ENCODE measurements at places on chromosomes 12 and 14. TPM values are rescaled to one million over a fixed set of nuclear protein-coding genes. Genes with fewer than 3 reads are reported as not detected.

The EML5 gene
- 0.96 TPM for total RNA-seq

GRCh38 chr12:3617565-3617964 lies 126.6 kb downstream of the PRMT8 start:
- DNase-seq: no peak

DNA sequence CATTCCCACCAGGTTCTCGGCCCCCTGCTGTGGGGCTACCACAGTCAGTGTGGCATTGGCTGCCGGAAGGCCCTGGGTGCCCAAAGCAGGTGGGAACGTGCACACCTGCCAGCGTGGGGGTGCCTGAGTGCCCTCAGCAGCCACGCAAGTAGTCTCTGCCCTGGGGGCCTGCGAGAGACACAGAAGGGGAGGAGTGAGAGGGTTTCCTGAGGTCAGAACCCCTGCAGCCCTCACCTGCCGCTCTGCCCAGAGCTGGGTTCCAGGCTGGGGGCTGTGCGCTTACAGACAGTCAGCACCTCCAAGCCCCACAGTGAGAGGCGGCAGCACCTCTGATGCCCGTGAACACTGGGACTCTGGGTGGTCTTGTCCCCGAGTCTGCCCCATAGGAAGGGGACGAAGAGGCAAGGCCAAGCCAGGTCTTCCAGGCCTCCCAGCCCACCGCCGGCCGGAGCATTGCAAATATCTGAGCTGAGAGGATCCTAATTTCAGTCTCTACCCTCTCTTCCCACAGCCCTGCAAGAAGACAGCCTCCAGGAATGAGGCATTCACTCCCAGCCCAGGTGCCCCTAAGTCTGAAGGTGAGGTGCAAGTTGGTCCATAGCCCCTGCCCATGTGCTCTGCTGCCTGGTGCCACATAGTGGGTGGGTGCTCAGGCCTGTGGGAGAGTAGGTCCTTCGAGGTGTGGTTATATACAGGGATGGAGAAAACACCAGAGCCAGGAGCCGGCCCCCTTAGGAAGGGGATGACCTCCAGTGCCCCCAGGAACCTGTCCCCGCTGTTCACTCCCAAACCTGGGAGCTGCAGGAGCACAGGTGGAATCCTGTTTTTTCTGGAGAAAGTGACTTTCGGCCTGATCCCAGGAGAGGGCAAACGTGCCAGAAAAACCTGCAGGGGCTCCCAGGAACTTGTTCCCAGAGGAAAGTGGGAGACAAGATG lies 291.1 kb upstream of the RTL1 start:
- no peak for DNase-seq

DNA sequence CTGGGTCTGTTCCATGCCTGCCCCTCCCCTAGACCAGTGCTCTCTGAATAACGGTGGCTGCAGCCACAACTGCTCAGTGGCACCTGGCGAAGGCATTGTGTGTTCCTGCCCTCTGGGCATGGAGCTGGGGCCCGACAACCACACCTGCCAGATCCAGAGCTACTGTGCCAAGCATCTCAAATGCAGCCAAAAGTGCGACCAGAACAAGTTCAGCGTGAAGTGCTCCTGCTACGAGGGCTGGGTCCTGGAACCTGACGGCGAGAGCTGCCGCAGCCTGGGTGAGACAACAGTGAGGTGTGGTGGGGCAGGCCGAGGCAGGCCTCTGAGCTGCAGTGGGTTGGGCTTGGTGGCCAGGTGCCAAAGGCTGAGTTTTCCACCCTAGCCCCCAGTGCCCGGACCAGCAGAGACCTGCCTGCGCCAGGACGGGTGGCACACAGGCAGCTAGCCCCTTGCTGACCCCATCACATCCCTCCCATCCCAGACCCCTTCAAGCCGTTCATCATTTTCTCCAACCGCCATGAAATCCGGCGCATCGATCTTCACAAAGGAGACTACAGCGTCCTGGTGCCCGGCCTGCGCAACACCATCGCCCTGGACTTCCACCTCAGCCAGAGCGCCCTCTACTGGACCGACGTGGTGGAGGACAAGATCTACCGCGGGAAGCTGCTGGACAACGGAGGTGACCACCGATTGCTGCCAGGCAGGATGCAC lies 28.2 kb upstream of the LRP1-AS start:
- DNase-seq: peak; percentile 86

The SLC15A5 gene
- total RNA-seq: not detected

DNA sequence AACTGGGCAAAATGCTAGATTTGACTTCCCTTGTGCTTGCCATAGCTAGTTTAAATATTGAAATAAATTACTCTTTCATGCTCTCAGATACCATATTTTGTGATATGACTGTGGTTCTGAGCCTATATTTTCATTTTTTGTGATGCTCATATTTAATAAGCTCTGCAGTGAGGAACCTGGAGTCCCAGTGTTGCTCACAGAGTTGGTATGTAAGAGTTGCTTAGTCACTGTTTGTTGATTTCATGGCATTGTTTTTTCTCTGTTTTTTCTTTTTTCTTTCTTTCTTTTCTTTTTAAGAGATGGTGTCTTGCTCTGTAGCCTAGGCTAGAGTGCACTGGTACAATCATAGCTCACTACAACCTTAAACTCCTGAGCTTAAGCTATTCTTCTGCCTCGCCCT lies 750.5 kb upstream of the TMEM132C start:
- DNase-seq: no peak

The GUCY2C gene
- total RNA-seq: not detected

DNA sequence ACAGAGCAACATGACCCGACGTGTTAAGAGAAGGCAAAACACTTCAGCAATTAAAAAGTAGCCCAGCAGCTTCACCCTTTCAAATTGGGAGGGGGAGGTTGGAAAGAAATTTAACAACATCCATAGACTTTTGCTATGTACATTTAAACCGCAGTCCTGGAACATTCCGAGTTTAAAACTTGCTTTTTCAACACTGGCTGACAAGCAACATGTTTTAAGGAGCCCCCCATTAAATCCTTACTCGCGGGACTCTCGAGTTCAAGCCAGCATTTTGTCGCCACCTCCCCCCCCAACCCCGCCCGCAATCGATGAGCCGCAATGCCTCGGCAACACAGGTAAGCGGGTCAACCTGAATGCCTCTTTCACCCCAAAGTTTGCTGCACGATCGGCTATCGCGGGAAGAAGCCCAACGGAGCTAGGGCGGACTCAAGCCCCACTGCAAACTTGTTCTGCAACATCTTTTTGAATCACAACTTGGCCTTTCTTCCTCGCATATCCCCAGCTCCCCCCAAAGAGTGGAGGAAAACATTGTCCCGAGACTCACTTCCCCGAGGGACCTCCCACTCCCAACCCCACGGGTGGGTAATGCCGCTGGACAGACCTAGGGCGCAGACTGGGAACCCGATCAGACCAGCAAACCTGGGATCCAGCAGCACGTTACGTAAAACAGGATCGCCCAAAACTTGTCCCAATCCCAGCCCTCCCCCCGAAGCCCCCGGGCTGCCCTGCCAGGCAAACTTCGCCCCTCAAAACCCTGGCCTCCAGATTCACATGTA lies 777 bp downstream of the ZFP36L1 start:
- peak; percentile 34 for DNase-seq

GRCh38 chr12:97380440-97380839 lies 82.2 kb upstream of the RMST start:
- DNase-seq: no peak

The TPPP2 gene
- not detected for total RNA-seq

The OR4K15 gene
- not detected for total RNA-seq

- no peak for DNase-seq
These were observed 71.9 kb upstream of the DDX11 start for GRCh38 chr12:31001581-31002360.

DNA sequence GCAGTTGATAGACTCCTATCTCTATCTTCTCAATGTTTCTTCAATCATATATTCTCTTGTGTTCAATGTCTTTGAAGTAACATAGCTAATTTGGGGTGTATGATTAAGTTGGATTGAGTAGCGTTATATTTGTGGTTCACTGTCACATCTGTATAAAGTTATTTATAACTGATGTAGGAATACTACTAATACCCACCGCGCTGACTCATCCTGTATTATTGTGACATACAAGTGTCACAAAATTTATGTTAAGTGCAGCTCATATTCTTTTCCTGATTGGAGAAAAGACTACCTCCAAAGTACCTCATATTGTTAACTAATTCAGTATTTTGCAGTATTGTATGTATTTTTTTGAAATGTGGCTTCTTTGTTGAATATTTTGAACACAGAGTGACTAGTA lies 940.8 kb downstream of the SLC6A15 start:
- no peak for DNase-seq

DNA sequence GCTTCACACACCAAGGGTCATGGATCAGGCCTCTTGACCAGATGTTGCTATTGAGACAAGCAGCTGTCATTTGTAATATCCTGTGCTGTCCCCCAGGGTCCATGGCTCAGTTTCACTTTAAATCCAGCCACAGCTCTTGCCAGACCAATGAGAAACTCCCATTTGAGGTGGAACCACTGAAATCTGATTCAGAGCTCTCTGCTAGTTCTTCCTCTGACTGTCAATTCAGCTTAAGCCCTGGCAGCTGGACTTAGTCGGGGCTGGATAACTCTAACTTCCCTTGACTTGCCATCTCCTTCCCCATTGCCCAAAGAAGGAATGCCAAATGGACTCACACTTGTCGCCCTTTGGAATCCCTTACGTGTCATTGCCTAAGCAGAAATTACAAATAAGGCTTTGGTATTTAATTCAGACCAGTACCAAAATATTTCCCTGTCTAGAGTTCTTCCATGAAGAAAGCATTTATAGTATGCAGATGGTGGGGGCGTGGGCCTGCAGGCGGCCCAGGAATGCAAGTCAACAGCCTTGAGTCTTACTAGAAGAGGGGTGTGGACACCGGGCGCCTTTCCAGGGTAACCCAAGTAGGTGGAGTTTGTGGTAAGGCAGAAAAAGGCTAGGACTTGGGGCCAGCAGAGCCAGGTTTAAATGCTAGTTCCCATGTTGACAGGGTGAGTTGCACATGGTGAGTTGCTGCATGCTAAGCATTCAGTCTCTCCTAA lies 96.9 kb upstream of the TMPO start:
- peak; percentile 82 for DNase-seq

The SYCP3 gene
- total RNA-seq: not detected

- no peak for DNase-seq
These were observed 212.9 kb upstream of the HMGA2 start for GRCh38 chr12:65611396-65611795.

DNA sequence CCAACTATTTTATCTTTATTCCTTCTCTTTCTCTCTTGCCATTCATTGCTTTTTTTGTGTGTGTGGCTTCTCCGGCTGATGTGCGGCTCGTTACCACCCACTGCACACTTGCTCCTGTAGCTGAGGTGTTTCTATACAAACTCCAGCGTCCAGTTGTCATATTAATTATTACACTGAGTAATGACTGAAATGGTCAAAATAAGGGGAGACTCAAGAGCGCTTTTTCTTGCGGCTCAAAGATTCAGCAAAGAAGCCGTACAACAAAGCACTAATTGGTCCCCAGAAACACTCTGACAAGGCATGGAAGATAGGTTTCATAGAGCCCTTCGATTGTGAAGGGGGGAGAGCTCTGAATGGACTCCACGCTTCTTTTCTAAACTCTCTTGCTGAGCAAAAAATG lies 5.6 kb upstream of the ASCL1 start:
- no peak for DNase-seq

DNA sequence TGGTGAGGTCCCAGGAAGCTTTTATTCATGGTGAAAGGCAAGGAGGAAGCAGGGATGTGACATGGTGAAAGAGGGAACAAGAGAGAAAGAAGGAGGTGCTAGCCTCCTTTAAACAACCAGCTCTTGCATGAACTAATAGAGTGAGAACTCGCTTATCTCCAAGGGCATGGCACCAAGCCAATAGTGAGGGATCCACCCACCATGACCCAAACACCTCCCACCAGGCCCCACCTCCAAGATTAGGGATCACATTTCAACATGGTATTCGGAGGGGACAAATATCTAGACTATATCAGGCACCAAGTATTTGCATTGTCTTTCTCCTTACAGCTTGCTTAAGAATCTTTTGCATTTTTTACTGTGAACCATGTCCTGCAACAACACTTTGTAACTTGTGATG lies 91.9 kb upstream of the DHRS4 start:
- DNase-seq: no peak

The ANP32D gene
- not detected for total RNA-seq

The GYS2 gene
- total RNA-seq: 11.4 TPM

The ASCL1 gene
- 0.15 TPM for total RNA-seq

The NR1H4 gene
- total RNA-seq: not detected

The GPRC5D gene
- total RNA-seq: not detected

The CARMIL3 gene
- total RNA-seq: 0.16 TPM

DNA sequence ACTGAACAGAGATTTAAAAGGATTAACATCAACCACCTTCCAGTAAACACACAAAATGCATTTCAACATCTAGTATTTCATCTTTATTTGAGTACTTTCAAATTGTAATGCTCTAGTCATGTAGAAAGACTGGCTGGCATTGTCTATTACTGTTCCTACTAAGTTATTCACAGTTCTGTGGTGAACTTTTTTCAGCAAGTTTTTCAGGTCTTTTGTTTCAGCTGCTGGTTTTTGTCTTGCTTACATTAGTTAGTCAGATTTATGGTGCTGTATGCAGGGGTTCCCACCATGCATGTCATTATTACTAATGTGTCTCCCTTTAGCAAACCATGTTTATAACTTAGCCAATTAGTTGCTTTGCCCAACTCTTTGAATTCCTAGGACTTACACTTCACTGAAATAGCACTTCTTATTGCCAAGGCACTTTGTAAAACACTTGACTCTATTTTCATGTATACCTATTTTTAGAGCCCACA lies 253.4 kb upstream of the KITLG start:
- no peak for DNase-seq

The EPYC gene
- total RNA-seq: not detected

DNA sequence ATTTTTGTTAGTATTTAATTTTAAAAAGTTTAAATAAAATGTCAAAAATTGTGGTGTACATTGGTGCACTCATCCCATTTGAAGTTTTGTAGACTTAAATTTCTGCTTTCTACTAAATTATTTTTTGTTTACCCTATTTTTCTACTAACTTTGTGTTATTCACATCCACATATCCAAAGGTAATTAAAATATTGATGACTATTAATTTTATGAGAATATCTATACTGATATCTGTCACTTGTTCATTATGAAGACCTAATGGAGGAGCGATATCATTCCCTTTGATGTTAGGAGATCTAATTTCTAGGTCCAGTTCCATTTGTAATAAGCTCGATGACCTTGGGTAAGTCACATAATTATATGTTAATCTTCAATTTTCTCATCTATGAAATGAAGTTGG lies 325.7 kb upstream of the STXBP6 start:
- DNase-seq: no peak

DNA sequence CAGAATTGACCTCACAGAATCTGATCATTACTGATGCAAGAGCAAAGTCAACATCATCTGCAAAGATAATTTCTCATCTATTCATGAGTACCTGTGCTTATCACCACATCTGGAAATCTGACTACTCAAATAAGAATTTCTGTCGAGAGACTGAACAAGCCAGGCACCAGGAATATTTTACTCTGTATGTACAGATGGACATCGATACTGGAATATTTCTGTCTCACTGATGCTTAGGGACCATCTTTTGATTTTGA lies 105.2 kb downstream of the BICD1 start:
- DNase-seq: no peak

The GLI1 gene
- total RNA-seq: 1.2 TPM

DNA sequence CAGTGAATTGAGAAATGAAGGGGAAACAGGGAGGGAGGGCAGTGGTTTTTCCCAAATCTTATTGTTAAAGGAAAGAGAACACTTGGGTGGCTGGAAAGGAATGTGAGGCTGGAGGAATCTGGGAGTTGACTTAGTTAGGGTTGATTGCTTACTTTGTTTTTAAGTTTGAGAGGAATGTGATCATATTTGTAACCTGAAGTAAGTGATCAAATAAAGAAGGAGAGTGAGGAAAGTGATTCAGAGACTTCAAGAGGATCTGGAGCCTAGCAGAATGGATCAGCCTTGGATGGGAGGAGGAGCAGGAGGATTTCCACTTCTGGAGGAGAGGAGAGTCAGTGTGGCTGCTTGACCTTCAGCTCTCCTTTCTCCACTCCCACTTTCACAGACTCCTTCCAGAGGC lies 6.0 kb upstream of the LRP6 start:
- no peak for DNase-seq
